ENCODE measurements at places on chromosomes 11 and 22. TPM values are rescaled to one million over a fixed set of nuclear protein-coding genes. Genes with fewer than 3 reads are reported as not detected.

DNA sequence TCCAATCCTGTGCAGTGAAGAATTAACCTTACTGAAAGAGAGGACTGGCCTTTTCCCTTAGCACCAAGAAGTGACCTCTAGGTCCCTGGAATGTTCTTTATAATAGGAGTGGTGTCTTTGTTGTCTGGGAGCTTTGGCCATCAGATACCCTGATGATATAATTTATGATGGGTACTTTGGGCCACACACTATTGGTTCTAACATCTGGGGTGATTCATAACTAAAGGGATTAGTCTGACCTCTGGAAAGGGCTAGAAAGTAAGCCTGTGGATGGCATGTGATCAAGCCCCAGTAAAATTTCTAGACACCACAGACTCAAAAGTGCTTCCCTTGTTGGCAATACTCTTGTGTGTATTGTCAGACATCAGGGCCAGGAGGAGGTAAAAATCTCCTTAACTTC, 891.2 kb downstream of the KCNA4 start:
- no peaks in the 10 kb centered on the region for H3K4me1 ChIP-seq
- no peak overlapping the region for H3K4me3 ChIP-seq
- H3K27me3 ChIP-seq, result no peaks in the 10 kb centered on the region
- no peak overlapping the region for H3K27ac ChIP-seq

GRCh38 chr11:76365038-76365679, 15.8 kb downstream of the THAP12 start:
- H3K4me1 ChIP-seq, result peaks cover 13% of the 10 kb centered on the region
- no peak overlapping the region for H3K27ac ChIP-seq
- no peak for DNase-seq
- H3K4me3 ChIP-seq, result no peak overlapping the region
- no peaks in the 10 kb centered on the region for H3K27me3 ChIP-seq

DNA sequence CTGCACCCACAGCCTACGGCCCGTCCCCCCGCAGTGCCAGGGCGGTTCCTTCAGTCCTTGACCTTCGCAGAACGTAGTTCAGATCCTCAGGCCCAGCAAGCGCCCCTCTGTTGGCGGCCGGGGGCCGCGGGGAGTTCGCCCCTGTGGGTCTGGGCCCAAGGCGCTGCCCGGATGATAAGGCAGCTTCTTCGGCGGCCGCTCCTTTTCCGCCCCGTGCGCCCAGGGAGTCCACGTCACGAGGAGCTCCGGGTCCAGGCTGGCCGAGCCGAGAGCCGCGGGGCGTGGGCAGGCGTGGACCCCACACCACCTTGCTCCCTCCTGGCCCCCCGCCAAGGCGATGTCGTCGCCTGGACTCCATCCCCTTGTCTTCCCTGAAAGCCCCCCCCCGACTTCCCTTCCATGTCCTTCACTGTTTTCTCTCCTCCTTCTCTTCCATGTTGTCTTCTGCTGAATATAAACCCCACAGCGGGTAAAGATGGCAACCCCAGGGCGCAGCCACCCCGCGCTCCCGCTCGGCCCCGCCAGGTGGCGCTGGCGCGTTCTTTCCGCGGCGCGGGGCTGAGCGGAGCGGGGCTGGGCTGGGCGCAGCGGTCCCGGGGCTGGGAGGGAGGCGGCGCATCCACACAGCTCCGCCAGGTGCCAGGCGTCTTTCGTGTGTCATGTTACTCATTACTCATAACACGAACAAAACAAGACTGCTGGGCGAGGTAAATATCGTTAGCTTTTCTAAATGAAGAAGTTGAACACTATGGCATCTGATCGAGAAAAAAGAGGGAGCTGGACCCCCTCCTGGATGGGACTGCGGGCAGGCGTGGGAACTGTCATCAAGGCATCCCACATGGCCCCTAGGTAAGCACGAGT, 321.0 kb downstream of the NTM start:
- no peak overlapping the region for H3K27ac ChIP-seq
- no peaks in the 10 kb centered on the region for H3K36me3 ChIP-seq
- DNase-seq, result peak; percentile 16
- no peaks in the 10 kb centered on the region for H3K4me1 ChIP-seq
- no peaks in the 10 kb centered on the region for H3K27me3 ChIP-seq
- no peak overlapping the region for H3K4me3 ChIP-seq

DNA sequence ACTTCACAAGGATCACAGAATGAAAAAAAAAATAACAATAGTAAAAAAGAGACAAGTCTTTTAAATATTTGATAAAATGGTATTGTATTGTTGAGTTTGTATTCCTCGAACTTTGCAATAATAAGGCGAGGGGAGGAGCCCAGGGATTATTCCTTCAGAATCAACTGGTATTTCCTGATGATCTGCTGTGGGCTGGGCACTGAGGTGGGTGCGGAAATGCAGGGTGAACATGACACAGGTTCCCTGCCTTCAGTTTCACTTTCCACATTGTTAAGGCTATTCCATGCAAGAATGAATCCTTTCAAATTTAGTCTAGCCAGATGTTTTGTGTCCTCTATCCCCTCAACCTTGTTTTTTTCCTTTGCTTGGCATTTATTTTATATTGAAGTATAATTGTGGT, 2.1 kb upstream of the EIF3M start:
- H3K4me3 ChIP-seq, result no peak overlapping the region
- no peak overlapping the region for H3K27ac ChIP-seq
- no peaks in the 10 kb centered on the region for H3K36me3 ChIP-seq
- H3K4me1 ChIP-seq, result no peaks in the 10 kb centered on the region

- no peak for DNase-seq
- no peaks in the 10 kb centered on the region for H3K36me3 ChIP-seq
- H3K4me3 ChIP-seq, result no peak overlapping the region
These were observed 1107.6 kb downstream of the BRD1 start for GRCh38 chr22:48719978-48720661.

Gene PAMR1
- total RNA-seq, result 1.5 TPM
